Stimulated activated naive CD8-positive, alpha-beta T cell treated with anti-CD3 and anti-CD28 coated beads, Interleukin-15, Interleukin-2, amounts not matched to agents 100 U/mL and 50 U/mL, for 24 hours (primary cell): ENCODE measurements at places on chromosomes 2 and 18.

GRCh38 chr2:14288016-14288415 lies 344.5 kb upstream of the LRATD1 start:
- no peak for DNase-seq

DNA sequence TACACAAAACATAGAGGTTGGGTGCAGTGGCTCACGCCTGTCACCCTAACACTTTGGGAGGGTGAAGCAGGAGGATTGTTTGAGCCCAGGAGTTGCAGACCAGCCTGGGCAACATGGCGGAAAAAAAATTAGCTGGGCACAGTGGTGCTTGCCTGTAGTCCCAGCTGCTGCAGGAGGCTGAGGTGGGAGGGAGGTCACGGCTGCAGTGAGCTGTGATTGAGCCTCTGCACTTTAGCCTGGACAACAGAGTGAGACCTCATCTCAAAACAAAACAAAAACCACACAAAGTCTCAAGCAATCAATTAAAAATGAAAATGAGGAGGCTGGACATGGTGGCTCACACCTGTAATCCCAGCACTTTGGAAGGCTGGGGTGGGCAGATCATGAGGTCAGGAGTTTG lies 4.9 kb downstream of the NOP58 start:
- no peak for DNase-seq

- DNase-seq = no peak
These were observed 131.4 kb upstream of the ID2 start for GRCh38 chr2:8550481-8550880.

GRCh38 chr2:231687133-231687852 lies 21.0 kb upstream of the PTMA start:
- DNase-seq = peak; percentile 86

GRCh38 chr18:35581898-35582641 lies 530 bp downstream of the GALNT1 start:
- DNase-seq = peak; percentile 36

DNA sequence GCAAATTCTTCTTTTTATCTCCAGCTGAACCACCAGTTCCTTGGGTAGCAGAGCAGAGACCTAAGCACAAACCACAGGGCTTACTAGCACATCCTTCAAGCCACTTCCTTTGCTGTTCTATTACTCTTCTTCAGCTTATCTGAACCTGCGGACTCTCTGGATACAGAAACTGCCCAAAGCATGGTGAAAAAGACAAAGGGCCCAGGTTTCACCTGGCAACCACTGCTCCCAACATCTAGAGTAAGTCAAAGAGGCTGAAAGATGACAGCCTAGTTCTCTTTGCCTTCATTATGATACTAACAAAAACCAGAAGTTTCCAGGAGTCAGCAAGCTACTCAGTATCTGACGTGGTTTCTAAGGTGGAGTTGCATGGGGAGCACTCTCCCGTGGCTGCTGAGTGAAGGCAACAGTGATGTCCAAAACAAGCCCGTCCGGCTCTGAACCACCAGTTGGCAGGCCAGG lies 43.4 kb downstream of the KANSL3 start:
- no peak for DNase-seq

DNA sequence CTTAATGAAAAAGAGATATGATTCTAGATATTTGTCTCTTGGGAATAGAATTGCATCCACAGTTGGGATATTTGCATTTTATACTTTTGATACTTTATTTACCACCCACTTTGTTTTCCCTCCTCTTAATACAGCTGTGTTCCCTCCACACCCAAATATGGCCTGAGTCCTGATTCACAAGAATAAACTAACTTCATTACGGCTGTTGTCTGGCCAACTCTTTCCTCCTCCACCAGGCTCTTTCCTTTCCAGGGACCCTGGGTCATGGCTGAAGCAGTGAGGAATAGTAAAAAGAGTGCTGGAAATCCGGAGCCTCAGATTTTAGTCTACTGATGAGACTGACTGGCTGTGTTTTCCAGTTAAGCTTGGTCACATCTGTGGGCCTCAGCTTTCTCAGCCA lies 48.4 kb upstream of the STAM2 start:
- no peak for DNase-seq

DNA sequence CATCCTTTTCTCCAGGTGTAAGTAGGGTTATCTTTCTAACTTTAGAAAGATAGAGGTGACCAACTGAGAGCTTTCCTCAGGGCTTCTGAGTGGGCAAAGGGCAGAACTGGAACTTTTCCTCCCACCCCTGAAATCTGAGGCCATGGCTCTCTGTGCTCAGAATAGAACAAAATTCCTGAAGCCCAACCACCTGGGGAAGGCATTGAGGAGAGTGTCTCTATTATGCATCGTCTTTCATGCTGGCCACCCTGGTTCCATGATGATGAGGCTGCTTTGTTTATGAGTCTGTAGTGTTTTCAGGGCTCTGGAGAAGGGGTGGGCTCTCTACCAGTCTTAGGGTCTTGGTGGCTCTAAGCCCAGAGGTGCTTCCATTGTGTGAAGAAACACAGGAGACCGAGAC lies 30.7 kb upstream of the IL1R1 start:
- no peak for DNase-seq

DNA sequence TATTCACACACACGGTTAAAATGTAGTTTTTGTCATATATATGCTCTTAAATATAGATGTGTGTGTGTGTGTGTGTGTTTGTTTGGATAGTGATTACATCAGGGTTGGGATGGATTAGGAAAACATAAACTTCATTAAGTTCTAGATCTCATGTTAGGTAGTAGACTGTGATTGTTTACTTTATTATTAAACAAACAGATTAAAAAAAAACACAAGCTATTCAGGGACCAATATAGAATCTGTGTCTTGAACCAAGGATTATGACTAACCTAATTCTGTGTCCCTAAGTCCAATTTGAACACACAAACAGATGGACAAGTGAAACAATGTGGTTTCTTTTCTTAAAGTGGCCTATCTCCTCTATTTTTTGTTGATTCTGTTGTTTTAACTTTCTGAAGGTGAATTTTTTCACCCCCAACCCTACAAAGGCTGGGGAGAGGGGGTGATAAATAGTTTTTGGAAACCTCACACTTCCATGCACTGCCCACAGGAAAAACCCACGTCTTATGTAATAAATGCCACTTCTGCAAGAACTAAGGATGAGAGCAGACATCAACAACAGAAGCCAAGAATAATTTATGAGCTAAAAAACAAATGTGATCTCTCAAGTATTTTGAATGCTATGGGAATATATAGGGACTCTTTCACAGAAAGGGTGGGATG lies 40.7 kb downstream of the IL1R2 start:
- DNase-seq = no peak

GRCh38 chr18:27717816-27718215 lies 459.1 kb downstream of the CDH2 start:
- DNase-seq = no peak

GRCh38 chr2:98118161-98118560 lies 31.2 kb downstream of the VWA3B start:
- DNase-seq = no peak

GRCh38 chr2:109084341-109084740 lies 44.7 kb upstream of the SH3RF3 start:
- no peak for DNase-seq

DNA sequence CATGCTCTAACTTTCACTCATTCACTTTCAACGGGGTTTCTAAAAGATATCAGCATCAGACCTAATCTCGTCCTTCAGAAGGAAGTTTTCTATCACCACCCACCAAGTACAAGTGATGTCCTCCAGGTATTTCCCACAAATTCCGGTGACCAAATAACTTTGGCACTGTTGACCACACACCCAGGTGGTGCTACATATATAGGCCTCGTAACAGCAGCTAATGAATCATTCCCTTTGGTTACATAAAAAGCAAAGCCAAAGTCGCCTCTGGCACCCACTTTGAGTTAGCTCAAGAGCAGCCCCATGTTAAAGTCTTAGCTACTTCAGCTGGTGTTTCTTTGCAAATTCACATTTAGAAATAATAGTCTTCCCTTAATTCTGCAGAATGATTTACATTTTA lies 138.2 kb upstream of the OSR1 start:
- no peak for DNase-seq

- DNase-seq = no peak
These were observed 39.4 kb upstream of the TXNDC2 start for GRCh38 chr18:9846162-9846925.

DNA sequence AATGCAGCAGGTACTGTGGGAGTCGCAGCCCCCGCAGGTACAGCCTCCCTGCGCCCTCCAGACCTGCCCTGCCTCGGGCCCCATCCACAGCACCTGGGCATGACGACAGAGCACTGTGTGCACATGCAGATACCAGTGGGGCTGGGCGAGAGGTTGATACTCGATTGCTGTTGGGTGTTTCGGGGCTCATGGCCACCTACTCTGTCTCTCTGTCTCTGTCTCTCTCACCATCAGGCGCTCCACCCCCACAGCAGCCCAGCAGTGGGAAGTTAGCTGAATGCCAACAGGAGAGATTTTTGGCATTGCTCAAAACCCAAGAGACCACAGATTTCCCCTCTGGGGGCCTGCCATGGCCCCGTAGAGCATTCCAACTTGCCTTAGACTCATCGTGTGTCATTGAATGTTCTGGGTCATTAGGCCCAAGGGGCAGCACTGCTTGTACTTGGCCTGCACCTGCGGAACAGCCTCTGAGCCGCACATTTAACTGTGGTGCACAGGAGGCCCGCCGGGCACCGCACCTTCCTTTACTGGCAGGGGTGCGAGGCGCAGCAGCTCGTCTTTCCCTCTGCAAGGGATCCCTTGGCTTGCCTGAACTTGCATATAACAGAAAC lies 18.8 kb downstream of the KCNIP3 start:
- DNase-seq = no peak

DNA sequence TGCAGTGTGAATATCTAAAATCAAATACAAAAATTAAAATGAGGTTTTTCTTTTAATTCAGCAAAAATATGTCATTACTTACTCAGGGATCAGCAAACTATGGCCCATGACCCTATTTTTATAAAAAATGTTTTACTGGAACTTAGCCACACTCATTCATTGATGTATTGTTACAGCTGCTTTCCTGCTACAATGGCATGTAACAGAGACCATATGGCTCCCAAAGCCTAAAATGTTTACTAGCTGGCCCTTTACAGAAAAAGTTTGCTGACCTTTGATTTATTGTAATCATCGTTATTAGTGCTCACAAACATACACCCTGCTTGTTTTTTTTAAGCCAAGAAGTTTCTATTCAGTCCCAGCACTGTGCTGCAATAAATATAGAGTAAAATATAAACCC lies 120.3 kb downstream of the PLA2R1 start:
- no peak for DNase-seq

GRCh38 chr2:111239107-111239506 lies 118.4 kb downstream of the BCL2L11 start:
- no peak for DNase-seq

DNA sequence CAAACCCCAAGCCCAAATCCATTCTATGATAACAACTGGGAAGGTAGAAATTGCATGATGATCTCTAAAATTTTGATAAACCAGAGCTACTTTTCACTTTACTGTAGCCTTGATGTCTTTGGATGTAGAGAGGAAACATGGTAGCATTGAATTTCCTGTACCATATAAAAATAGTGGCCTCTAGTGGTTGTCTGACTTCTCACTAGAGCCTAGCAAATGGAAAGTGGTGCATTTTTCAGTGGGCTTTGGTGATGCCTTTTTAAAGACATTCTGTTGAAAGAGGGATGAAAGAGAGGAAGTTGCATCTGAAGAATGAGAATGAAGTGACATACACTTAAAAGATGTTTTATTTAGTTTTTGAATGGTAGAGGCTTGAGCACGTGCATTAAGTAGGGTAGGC lies 662.2 kb downstream of the XIRP2 start:
- DNase-seq = no peak

DNA sequence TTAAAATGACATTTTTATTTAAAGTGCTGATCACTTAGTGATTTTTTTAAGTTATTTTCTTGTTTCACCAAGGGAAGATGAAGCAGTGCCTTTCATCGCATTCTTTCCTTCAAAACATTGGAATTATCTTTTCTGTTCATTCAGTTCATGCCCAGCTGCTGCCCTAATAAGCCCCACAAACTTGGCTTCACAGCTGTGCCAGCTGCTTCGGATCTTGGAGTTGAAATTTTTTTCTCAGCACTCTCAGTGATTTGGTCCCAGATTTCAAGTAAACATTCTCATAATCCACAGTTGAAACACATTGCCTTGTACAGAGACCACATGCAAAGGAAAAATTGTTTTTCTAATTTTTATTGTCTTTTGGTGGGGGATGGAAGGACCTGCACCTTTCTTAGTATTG lies 353.3 kb upstream of the LRP1B start:
- no peak for DNase-seq

DNA sequence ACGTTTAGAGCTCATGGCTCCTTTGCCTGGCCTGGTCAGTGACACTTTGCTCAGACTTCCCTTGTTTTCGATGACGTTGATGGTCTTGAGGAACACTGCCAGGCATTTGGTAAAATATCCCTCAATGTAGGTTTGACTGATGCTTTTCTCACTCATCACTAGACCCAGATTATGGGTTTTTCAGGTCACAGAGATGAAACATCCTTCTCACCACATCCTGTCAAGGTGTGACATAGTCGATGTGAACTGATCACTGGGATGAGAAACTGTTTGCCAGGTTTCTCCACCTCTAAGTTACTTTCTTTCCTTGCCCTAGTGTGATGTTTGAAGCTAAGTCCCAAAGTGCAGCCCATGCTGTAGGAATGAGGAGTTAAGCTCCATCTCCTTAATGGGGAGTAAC lies 81.5 kb downstream of the AFF3 start:
- DNase-seq = no peak

DNA sequence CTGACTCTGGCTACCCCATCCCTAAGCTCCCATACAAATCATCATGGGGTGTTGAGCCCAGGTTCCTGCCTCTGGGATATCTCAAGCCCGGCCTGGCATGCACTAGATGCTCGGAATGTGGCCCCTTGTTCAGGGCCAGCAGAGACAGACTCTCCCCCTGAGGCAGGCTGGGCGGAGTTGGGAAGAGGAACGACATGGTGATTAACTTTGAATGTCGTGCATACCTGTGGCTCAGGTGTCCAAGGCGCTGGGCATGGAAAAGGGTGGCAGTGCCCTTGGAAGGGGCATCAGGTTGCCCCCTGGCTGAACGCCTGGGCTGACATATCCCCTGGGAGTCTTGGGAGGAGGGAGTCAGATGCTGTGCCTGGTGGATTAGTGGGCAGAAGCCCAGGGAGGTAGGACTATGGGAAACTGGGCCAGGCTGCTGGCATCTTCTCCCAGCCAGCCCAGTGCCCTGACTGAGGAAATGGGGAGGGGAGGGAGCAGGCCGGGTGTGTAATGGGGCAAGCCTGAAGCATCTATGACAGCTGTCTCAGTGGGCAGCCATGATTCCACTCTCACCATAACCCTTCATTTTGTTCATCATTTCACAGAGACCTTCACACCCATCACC lies 57.8 kb upstream of the OTOF start:
- no peak for DNase-seq

DNA sequence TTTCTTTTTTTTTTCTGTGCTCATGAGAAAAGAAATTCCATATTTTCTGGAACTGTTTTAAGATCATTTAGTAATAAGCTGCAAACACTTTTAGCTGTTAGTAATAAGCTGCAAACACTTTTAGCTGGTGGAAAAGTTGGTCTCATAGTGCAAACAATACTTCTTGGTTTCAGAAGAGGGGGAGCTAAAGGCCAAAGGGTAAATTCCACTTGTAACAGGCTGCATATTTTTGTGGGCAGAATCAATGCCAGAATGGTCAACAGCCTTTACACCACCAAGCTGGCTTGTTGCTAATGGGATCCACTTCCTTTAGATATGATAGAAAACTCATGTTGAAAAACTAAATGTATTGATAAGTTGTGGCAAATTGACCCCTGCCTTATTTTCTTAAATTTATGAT lies 356.8 kb downstream of the NR4A2 start:
- DNase-seq = no peak
